ENCODE measurements at places on chromosomes 1 and 21.
A peak's percentile ranks its signal among the peaks of the same experiment; 100 is the strongest.

DNA sequence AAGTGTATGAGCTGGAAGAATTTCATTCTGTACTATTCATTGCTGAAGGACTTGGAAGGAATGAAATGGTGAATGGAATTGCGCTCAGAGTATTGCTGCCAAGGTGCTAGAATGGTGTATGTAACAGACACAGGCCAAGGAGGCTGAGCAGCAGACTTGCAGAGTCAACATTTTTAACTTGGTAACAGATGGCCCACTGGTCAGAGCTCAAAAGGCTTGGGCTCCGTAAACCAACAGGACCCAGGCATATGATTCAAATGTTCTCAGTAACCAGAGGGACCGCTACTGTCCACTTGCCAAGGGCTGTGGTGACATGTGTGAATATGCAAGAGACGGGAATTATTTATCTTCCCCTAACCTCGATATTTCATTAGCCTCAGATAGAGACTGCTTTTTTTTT, 28.8 kb upstream of the PTGFRN start:
- no peak for DNase-seq

DNA sequence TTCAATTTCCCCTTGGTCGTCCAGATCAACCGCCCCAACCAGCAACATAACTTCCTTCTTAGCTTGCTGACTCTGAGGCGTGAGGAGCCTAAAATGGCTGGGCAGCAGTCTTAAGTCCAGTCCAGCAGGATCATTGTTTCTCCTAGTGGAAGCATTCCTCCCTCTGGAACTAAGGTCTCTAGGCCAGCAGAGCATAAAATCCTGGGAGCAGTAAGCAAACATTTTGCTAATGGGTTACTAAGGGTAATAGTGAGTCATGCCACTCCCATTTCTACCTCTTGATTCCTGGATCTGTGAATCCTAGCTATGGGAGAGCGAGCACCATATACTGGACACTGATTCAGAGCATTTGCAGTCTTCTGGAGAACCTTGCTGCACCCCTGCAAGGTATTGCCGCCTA, 59.9 kb downstream of the ADSS2 start:
- no peak for DNase-seq

- DNase-seq: peak; percentile 48
These were observed 9.7 kb downstream of the SERINC2 start for GRCh38 chr1:31422505-31423319.

- no peak for DNase-seq
These were observed 23.5 kb upstream of the COL6A1 start for GRCh38 chr21:45957981-45958600.

GRCh38 chr1:101130673-101131072, 105.1 kb upstream of the DPH5 start:
- no peak for DNase-seq

DNA sequence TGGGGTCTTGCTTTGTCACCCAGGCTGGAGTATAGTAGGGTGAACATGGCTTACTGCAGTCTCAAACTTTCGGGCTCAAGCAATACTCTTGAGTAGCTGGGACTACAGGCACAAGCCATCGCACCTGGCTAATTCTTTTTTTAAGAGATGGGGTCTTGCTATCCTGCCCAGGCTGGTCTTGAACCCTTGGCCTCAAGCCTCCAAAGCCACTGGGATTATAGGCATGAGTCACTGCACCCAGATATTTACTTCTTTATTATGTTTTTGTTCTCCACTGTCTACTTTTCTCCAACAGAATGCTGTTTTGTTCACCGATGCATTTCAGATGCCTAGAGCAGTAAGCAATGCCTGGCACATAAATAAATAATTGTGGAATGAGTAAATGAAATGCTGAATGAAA, 72.4 kb downstream of the ADCY10 start:
- DNase-seq: no peak

DNA sequence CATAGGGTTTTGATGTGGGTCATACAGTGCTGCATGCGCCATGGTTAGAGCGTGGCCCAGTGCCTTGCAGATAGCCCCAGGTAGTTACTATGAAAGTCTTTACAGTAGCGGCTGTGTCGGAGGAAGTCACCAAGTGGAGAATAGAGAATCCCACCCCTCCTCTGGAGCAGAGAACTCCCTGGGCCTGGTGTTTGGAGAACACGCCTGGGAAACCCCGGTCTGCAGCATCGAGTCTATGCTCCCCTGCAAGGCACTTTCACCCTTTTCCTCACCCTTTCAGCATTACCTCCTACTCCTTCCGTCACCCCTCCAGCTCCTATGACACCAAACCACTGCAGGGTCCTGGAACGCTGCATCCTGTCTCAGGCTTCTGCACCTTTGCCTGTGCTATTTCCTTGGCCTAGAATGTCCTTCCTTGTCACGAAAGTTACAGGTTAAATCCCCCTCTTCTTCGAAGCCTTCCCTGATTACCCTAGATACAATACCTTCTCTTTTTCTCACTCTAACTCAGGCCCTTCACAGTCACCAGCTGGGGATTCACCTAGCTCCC, 2.7 kb upstream of the SLC1A7 start:
- DNase-seq: no peak

DNA sequence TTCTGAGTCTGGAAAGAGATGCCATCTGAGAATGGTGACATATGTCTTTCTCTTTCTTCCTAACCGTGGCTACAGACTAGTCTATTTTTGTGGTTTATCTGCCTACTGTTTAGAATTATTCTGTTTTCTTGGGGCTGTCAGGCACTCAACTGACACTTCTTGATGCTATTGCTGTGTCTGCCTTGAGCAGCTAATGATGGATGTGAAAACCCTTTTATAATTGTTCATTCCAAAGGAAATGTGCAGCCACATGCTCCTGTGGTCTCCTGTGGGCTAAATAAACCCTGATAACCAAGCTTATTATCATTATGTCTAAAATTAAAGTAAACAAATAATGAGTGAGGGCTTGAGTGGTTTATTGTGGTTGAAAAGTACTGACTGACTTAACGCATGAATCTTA, 52.7 kb upstream of the CXADR start:
- DNase-seq: no peak

DNA sequence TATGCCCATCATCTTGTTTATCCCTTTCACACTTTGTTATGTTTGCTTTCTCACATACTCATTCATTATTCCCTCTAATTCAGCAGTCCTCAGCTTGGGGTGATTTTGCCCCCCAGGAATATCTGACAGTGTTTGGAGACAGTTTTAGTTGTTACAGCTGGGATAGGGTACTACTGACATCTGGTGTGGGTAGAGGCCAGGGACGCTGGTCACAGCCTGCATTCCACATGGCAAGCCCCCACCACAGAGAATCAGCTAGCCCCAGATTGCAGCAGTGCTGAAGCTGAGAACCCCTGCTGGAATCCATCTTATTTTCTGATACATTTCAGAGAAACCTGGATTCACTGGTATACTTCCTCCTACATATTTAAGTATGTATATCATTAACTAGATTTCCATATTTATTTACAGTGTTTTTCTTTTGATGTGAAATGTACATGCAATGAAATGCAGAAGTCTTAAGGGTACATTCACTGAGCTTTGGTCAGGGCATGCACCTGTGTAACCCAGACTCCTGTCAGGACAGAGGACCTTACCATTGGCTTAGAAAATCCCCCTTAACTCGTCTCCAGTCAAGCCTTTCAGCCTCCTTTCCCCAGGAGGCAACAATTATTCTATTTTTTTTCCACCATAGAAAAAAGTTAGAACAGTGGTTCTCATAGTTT, 68.3 kb downstream of the KIF26B start:
- DNase-seq: no peak

- no peak for DNase-seq
These were observed 107.4 kb upstream of the ESRRG start for GRCh38 chr1:216830424-216831210.

GRCh38 chr21:40054403-40054802, 187.2 kb downstream of the PCP4 start:
- DNase-seq: no peak

GRCh38 chr1:198359024-198359653, 181.3 kb downstream of the ATP6V1G3 start:
- no peak for DNase-seq

DNA sequence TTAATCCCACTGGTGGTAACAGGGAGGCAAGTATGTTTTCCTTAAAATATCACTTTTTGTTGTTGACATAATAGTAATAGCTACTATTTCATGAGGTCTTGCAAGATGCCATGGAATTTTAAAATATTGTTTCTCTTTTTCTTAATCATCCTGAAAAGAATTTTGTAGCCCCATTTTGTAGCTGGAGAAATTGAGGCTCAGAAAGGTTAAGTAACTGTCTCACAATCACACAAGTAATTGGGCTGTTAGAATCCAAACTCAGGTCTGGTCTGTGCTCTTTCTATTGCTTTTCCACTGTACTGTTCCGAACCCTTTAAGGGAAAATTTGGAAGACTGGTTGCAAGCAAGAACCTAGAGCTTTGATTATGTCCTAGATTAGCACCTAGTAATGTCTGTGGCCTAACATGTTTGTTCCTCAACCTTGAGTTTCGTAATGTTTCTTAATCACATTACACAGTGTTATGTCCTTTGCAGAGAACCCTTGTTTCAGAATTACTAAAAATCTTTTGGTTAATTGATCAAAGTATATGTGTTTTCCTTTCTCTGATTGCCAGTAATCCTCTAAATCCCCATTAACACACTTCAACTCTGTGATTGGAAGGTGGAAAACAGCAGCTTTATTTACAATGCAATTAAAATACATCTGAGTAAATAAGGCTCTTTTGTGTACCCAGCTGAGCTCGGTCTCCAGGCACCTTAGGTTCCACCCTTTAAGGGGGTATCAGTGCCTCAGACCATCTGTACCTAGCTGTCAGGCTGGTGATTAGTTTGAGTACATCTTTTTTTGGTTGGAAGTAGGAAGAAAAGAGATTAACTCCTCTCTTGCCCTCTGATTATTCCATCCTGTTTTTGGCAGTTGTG, 10.4 kb downstream of the LRRC42 start:
- no peak for DNase-seq

- no peak for DNase-seq
These were observed 311.7 kb downstream of the KCTD3 start for GRCh38 chr1:215878843-215879242.

DNA sequence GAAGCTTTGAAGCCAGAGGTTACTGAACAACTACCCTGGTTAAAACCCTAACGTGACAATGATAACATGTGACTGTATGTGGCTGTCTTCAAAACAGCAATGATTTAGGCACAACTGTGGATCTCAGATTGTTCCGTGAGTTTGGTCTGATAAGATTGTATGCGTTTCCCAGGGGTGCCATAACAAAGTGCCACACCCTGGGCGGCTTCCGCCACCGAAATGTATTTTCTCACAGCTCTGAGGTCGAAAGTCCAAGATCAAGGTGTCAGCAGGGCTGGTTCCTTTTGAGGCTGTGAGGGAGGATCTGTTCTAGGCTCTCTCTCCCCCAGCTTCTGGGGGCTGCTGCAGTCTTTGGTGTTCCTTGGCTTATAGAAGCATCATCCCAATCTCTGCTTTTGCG, 29.5 kb upstream of the ERG start:
- no peak for DNase-seq
